ENCODE measurements at places on chromosomes 7 and 10. TPM values are rescaled to one million over a fixed set of nuclear protein-coding genes. Genes with fewer than 3 reads are reported as not detected.

RBM28 gene
- total RNA-seq = 146 TPM

OPN1SW gene
- not detected for total RNA-seq

AS3MT gene
- total RNA-seq = 0.29 TPM

DNA sequence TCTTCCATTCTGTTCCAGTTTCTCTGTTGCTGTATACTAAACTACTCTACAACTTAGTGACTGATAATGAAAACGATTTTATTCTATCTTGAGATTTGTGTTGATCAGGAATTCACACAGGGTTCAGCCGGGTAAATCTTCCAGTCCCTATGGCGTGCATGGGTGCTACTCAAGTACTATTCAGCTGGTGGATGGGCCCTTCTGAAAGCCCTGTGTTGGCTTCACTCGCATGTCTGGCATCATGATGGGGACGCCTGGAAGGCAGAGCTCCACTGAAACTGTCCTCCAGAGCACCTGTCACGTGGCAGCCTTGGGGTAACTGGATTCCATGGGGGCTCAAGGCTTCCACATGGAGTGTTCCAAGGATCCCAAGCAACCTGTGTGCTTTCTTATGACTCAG, 86.0 kb upstream of the ZMIZ1 start:
- H3K4me1 ChIP-seq = no peaks in the 10 kb centered on the region
- no peak overlapping the region for H3K4me3 ChIP-seq
- H3K27ac ChIP-seq = no peak overlapping the region
- DNase-seq = no peak
- H3K36me3 ChIP-seq = no peaks in the 10 kb centered on the region
- H3K27me3 ChIP-seq = peaks cover 55% of the 10 kb centered on the region

CYP26C1 gene
- 0.16 TPM for total RNA-seq

ZC3HAV1 gene
- total RNA-seq = 33.8 TPM

- no peak for DNase-seq
- no peak overlapping the region for H3K4me3 ChIP-seq
- no peak overlapping the region for H3K27ac ChIP-seq
- no peaks in the 10 kb centered on the region for H3K36me3 ChIP-seq
- H3K4me1 ChIP-seq = no peaks in the 10 kb centered on the region
- H3K27me3 ChIP-seq = no peaks in the 10 kb centered on the region
Measured at GRCh38 chr10:36278176-36278575, 636.1 kb upstream of the FZD8 start.

ZNF789 gene
- 22.1 TPM for total RNA-seq

- H3K27ac ChIP-seq = no peak overlapping the region
- no peak for DNase-seq
- no peak overlapping the region for H3K4me3 ChIP-seq
- H3K27me3 ChIP-seq = peaks cover 11% of the 10 kb centered on the region
- no peaks in the 10 kb centered on the region for H3K36me3 ChIP-seq
- no peaks in the 10 kb centered on the region for H3K4me1 ChIP-seq
Measured at GRCh38 chr10:29959586-29959985, 99.8 kb downstream of the JCAD start.

DNA sequence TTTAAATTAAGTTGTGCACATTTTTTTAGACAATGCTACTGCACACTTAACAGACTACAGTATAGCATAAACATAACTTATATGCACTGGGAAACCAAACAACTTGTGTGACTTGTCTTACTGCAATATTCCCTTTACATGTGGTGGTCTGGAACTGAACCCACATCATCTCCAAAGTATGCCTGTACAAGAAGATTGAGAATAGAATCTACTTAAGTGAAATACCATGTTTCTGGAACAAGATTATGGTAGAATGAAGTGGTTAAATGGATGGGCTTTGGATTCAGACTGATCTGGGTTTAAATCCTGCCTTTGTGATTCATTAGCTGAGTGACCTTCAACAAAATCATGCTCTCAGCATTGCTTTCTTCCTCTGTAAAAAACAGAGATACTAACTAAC, 30.7 kb downstream of the CUL2 start:
- no peak overlapping the region for H3K4me3 ChIP-seq
- H3K27ac ChIP-seq = no peak overlapping the region
- no peaks in the 10 kb centered on the region for H3K27me3 ChIP-seq
- H3K36me3 ChIP-seq = peaks cover 57% of the 10 kb centered on the region

- no peaks in the 10 kb centered on the region for H3K4me1 ChIP-seq
- H3K36me3 ChIP-seq = no peaks in the 10 kb centered on the region
- no peak overlapping the region for H3K4me3 ChIP-seq
- H3K27ac ChIP-seq = no peak overlapping the region
- no peak for DNase-seq
- H3K27me3 ChIP-seq = no peaks in the 10 kb centered on the region
Measured at GRCh38 chr10:19974554-19974953, 158.3 kb downstream of the PLXDC2 start.

- no peaks in the 10 kb centered on the region for H3K36me3 ChIP-seq
- H3K27me3 ChIP-seq = no peaks in the 10 kb centered on the region
- H3K4me1 ChIP-seq = no peaks in the 10 kb centered on the region
Measured at GRCh38 chr7:17638727-17639126, 301.6 kb downstream of the SNX13 start.

MYO3A gene
- total RNA-seq = not detected

C7orf57 gene
- total RNA-seq = not detected

MACROH2A2 gene
- total RNA-seq = not detected

CPA4 gene
- total RNA-seq = not detected

Data from K562 (cell line).